A549 treated with Hydrocortisone at 1 μM for 4 hours (cell line): ENCODE measurements at places on chromosomes 2 and 18. TPM values are rescaled to one million over a fixed set of nuclear protein-coding genes. Genes with fewer than 3 reads are reported as not detected.

Gene CSRNP3
- 0.01 TPM in 1 of 5 replicates, not detected in the others for total RNA-seq

Gene TCF23
- total RNA-seq = not detected in 5 replicates

Gene DYTN
- not detected in 5 replicates for total RNA-seq

Gene ASIC4
- total RNA-seq = 0.06 to 0.26 TPM (median 0.07 TPM) in 5 replicates

Gene NT5C1B
- total RNA-seq = not detected in 5 replicates

Gene SNTG2
- total RNA-seq = not detected in 5 replicates
